ENCODE measurements at places on chromosomes 11 and 22.

DNA sequence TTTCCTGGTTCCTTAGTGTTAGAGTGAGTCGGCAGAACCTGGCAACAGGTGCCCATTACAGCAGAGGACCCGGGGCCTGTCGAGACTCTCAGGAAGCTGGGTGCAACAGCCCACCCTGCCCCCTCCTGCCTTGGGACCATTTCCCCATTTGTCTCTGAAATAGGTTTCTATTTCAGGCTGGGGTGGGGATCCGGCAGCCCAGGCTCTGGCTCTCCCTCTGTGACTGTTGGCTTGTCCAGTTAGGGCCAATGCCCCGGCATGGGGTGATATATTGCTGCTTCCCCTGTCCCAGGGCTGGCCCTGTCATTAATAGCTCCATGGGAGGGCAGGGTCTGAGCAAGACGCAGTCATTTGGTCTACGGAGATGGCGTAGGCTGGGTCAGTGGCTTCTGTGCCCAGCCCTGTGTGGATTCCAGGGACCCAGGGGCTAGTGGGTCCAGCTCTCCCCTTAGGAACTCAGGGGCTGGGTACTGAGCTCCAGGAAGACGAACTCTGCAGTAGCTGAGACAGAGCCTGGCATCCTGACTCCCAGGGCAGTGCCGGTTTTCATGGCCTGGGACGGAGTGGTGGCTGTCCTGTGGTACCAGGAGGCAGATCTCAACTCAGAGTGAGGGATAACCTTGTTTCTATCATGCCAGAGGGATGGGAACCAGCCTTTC lies 2.7 kb downstream of the P2RY6 start:
- DNase-seq: no peak

DNA sequence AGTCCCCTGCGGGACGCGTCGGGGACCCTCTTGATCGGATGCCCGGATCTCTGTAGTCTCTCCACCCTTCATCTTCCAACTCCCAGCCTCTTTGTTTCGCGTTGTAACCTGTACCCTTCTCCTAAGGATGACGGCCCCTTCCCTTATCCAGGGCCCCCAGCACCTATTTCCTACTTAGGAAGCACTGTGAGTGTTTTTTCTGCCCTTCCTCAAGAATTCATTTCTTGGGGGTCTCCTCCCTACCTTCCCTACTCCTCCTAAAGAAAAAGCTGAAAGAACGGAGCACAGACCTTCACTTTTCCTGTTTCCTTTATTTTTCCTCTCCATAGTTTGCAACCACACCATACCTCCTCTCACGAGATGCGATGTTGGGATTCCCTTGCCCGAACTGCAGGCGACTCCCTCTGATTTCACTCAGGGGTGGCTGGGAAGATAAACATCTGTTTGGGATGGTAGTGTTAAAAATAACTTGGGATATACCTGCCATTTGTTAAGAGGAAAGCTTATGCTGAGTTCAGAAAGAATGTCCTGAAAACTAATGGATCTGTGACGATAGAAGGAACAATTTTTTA lies 593 bp downstream of the FAM118B start:
- DNase-seq: peak; percentile 11

DNA sequence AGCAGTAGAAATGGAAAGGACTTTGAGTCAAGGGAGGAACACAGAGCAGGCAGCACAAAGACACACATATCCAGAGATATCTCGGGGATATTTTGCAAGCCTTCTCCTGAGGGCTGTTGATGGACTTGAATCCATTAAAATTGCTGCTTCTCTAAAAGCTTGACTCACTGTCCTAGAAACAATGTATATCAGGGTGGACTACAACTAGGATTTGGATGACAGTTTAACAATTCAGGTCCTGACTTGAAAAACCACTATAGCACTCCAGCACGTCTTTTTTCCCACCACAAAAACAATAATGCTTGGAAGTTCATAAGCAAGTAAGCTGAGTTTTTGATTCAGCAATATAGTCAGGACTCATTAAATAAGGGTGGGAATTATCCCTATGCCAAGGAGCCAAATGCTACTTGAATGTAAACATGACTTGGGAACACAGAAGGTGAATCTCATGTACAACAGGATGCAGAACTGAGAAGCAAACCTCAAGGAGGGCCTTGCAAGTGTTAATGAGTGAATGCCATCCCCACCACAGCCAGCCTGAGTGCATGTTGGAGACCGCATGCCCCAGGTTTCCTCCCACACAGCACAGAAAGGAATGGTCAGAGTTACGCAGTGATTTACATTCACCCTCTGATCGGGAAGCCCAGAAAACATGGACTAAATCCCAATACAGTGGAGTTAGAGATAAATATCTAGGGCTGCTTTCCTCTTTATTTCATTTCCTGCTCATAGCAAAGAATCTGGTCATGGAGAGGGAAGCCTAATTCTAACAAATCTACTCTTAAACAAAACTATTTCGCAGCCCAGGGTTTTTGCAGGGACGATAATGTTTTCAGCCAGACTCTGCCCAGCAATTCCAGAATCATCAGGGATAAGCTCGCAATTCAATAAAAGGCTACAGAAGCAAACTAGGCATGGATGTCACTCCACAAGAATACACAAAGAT lies 98.4 kb upstream of the OR9G4 start:
- DNase-seq: peak; percentile 77

GRCh38 chr11:32087597-32087996 lies 3.3 kb upstream of the RCN1 start:
- peak; percentile 69 for DNase-seq

GRCh38 chr11:69326622-69327219 lies 32.8 kb downstream of the MYEOV start:
- no peak for DNase-seq

- DNase-seq: no peak
Measured at GRCh38 chr11:119778391-119779194, 49.6 kb upstream of the NECTIN1 start.

DNA sequence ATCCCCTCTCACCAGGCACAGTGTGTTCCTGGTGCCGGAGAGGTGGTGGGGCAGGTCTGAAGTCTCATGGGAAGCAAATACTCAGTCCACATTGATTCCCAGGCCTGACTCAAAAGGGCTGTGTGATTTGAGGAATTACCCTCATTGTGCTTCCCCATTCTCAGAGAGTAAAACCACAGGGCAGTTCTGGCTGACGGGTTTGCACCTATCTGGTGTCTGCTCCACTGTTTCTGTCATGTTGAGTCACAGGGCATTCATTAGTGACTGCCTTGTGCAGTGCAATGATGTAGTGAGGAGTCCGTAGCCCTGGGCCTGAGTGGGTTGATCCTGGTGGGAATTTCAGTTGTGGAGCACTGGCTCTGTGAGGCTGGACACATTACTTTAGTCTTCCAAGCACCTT lies 85.2 kb upstream of the ARHGAP20 start:
- peak; percentile 52 for DNase-seq

DNA sequence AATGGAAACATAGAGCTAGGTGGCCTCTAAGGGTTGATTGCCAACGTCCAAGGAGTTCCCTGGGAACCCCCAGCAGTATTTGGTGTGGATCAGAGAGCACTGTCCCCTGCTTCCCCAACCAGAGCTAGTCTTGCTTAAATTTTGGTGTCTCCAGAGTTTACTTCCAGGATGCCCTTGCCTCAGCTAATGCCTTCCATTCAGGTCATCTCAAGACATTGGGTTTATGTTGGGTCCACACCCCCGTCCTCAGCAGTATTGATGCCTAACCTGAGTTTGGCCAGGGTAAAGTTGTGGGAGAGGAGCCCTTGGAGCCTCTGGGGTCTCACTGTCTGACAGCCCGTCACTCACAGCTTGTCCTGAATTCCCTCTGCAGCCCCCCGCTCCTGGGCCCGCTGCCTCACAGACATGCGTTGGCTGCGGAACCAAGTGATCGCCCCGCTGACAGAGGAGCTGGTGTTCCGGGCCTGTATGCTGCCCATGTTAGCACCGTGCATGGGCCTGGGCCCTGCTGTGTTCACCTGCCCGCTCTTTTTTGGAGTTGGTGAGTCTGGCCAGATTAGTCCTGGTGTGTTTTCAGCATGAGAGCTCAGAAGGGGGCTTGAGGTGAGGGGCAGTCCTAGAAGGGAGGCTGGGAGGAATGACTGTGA lies 1.4 kb downstream of the RCE1 start:
- no peak for DNase-seq

GRCh38 chr11:63242089-63242781 lies 1.2 kb downstream of the SLC22A25 start:
- no peak for DNase-seq

GRCh38 chr11:70788248-70789022 lies 390.1 kb downstream of the CTTN start:
- DNase-seq: peak; percentile 61

DNA sequence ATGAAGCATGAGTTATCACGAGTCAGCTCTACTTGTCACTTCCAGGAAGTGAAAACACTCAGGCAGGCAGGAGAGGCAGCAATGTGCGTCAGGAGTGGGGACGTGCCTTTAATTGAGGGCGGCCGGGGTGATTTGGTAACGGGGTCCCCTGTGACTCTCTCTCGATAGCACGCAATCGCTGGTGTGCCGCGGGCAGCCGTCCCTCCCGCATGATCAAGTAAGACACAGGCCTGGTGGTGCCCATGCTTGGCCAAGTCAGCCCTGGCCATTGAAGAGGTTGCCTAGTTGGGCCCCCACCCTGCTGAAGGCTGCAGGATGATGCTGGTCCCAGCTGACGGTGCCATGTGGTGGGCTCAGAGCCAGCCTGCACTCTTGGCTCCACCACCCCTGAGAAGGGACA lies 29.7 kb downstream of the CACNG2 start:
- DNase-seq: no peak

DNA sequence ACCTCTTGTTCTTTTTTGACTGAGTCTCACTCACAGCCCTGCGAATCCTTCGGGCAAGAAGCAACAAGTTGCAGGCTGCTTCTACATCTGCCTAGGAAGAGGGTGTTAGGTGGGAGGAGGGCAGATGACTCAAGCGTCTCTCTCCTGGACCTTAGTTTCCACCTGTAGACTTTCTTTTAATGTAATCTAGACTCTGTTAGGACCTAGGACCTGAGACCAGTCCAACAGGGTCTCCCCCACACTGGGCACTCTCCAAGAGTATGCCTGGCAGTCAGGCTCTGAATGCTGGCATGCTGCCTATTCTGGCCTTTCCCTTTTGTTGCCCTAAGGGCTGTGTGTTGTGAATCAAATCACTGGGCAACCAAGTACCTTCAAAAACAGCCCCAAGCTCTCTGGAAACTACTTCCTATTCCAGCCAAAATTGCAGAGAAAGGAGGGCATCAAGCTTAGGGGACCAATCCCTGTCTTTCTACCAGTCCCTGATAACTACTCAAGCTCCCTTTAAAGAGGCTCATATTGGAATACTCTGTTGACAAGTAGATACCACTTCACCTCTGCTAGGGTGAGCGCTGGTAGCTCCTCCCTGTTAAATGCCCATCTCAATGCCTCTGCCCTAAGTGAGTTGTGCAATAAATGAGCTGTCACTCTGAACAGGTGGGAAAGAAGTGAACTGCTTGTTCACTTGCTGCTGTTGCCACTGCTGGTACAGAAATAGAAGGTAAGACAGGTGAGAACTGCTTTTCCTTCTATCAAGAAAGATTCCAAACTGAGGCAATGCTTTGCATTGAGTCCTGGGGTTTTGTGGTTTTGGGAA lies at the start of gene BBOX1:
BBOX1 (plus strand) TSS at position 514 of the 814 bp plus-strand sequence. CDS start 14,616 bp downstream, outside the sequence.
- no peak for DNase-seq

Data from kidney glomerular epithelial cell (primary cell).